ENCODE measurements at places on chromosomes 3 and 15. TPM values are rescaled to one million over a fixed set of nuclear protein-coding genes. Genes with fewer than 3 reads are reported as not detected.

- DNase-seq: no peak
These were observed 359 bp downstream of the ARIH1 start for GRCh38 chr15:72474466-72474911.

DNA sequence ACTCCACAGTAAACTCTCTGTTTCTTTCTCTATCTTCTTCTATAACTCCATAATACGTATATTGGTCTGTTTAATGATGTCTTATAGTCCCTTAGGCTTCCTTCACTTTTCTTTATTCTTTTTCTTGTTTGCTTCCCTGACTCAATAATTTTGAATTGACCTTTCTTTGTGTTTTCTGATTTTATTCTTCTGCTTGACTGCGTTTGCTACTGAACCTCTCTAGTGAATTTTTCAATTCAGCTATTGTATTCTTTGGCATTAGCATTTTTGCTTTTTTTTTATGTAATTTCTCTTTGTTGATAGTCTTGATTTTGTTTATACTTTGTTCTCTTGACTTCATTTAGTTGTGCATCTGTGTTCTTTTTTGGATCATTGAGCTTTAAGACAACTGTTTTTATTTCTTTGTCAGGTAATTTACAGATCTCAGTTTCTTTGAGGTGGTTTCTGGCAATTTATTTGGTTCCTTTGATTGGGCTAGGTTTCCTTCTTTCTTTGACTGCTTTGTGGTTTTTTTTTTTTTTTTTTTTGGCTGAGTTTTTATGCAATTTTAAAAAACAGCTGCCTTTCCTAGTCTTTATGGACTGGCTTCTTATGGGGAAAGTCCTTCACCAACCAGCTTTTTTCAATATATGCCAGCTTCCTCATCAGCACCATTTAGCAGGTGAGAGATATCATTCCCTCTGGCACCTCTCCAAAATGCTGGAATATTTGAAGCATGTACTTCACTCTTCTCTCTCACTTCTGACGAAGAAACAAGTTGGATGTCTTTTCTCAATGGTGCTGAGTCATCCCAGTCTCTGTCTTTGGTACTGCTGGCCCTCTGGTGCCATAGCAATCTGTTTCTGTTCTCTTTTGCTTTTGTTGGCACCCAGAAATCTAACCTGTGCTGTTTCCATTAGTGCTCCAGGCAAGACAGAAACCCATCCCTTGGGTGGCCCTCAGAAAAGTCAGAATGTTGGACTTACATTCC, 17.6 kb downstream of the RSRC1 start:
- DNase-seq: no peak

GRCh38 chr3:58034738-58035523, 26.7 kb downstream of the FLNB start:
- no peak for DNase-seq

- DNase-seq: no peak
These were observed 63.1 kb downstream of the TBL1XR1 start for GRCh38 chr3:177133860-177134815.

DNA sequence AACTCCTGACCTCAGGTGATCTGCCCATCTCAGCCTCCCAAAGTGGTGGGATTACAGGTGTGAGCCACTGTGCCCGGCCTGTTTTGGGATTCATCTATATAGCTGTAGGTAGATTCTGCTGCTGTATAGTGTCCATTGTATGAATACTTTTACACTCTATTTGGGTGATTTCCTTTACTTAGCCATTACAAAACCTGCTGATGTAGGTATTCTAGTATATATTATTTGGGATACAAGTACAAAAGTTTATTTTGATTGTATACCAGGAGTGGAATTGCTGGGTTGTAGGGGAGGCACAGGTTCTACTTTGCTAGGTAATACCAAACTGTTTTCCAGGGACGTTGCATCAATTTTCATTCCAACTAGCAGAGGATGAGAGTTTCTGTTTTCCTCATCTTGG, 9.5 kb upstream of the OXSR1 start:
- DNase-seq: no peak

- DNase-seq: no peak
These were observed 909.7 kb downstream of the PLOD2 start for GRCh38 chr3:145251311-145251710.

The GPR171 gene
- not detected for polyA plus RNA-seq
